ENCODE measurements at places on chromosomes 1 and 21.

- no peak for DNase-seq
These were observed 17.4 kb downstream of the DYNLT5 start for GRCh38 chr1:66769512-66770229.

- no peak for DNase-seq
These were observed 5.1 kb downstream of the USP16 start for GRCh38 chr21:29029524-29029923.

DNA sequence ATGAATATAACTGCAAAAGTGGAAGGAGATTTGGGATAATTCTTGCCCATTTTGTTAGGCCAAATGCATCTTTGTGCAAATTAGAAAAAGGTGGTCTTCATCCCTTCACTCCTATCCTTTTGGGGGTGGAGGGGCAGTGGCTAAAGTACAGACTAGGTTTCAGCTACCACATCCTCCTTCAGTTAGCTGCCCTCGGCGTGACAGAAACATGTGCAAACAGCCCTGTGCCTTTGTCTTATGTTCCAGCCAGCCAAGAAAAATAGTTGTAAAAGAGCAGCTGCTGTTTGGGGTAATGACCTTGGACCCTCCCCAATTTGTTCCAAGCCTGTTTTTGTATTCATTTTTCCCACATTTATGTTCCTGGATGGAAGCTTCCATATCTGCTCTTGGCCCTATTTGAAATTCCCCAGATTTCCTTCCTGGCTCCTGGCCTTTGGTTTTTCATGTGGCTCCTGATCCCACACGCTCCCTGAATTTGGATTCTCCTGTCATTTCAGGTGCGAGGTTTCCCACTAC is 8.3 kb upstream of the LGALS8 start:
- no peak for DNase-seq

GRCh38 chr1:53640701-53641075 is 98.3 kb downstream of the GLIS1 start:
- no peak for DNase-seq

GRCh38 chr1:55751776-55752175 is 536.6 kb upstream of the USP24 start:
- DNase-seq, result no peak

DNA sequence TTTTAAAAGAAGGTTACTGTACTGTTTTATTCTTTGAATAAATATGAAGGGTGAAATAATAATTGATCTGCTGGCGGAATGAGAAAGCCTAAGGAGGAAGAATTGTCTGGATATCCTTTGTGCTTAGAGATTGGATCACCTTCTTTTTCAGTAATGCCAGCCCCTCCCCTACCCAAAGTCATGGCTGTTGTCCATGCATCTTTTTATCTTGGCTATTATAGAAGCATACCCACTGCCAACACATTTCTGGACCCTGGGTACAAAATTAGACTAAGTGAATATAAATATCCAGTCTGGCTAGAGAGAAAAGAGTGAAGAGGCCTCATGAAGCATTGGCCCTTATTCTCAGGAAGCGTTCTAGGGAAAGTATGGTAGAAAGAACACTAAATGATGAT is 28.1 kb downstream of the AK4 start:
- DNase-seq, result no peak

DNA sequence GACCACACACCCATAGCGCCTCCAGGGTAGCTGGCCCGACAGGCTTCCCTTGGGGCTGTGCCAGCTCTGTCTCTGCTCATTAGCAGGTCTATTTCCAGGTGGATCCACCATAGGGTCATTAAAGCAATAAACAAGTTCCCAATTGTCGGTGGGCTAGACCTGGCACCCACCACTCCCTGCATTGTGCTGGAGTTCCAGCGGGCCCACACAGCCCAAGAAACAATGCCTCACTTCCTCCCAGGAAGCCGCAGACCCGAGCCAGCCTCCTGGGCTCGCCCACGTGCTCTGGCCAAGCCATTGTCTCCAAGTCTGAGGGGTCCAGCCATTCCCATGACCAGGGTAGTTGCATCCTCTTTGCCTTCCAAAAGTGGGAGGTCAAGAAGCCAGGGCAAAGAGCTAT is 27.5 kb upstream of the SOX13 start:
- no peak for DNase-seq

- peak; percentile 36 for DNase-seq
These were observed 21.2 kb downstream of the SLC45A3 start for GRCh38 chr1:205658943-205659581.

GRCh38 chr21:43937051-43937832 is 72.2 kb downstream of the AGPAT3 start:
- DNase-seq, result no peak

GRCh38 chr1:9490605-9491339 is 48.5 kb upstream of the SLC25A33 start:
- peak; percentile 53 for DNase-seq

- DNase-seq, result no peak
These were observed 56.3 kb downstream of the ZP4 start for GRCh38 chr1:237834461-237834860.

DNA sequence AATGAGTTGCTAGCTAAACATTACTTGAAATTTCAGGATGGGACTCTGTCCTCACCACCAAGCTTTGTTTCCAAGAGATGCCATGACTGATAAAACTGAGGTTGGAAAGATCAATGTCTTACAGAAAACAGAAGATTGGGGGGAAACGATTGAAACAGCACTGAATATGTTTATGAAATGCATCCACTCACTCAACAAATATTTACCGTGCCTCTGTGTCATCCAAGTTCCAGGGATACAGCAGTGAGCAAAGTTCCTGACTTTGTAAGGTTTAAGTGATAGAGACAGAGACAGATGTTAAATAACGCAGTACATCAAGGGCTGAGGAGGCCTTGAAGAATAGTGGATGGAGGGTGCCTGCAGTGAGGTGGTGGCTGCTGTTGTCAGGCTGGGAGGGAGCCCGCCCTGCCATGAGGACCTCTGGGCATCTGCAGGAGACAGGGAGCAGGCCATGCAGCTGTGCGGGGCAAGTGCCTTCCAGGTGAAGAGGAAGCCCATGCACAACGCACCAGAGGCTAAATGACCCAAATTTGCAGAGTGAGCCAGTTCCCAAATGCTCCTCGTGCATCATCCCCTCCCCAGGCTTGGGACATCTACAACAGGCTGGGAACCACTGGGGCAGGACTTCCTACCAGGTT is 108.0 kb downstream of the HLCS start:
- no peak for DNase-seq

Data from RCC 7860 (cell line).